ENCODE measurements at places on chromosomes 11 and 22.

DNA sequence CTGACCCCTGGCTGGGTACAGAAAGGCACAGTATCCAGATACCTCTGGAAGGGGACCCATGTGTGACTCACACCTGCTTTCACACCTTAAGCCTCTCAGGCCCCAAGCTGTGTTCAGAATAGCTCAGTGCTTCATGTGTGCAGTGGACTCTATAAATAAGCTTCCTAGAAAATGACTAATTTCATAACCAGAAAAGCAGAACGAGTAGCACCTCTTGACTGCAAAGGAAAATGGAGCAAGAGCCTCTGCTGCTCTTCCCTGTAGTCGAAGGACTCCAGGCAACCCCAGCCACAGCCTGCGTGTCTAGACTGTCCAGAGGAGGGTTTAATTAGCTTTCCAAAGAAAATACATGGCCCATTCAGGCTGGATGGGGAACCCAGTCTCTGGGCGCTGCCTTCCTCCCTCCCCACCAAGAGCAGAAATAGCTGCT is 23.1 kb downstream of the PTPN5 start:
- no peak for DNase-seq

DNA sequence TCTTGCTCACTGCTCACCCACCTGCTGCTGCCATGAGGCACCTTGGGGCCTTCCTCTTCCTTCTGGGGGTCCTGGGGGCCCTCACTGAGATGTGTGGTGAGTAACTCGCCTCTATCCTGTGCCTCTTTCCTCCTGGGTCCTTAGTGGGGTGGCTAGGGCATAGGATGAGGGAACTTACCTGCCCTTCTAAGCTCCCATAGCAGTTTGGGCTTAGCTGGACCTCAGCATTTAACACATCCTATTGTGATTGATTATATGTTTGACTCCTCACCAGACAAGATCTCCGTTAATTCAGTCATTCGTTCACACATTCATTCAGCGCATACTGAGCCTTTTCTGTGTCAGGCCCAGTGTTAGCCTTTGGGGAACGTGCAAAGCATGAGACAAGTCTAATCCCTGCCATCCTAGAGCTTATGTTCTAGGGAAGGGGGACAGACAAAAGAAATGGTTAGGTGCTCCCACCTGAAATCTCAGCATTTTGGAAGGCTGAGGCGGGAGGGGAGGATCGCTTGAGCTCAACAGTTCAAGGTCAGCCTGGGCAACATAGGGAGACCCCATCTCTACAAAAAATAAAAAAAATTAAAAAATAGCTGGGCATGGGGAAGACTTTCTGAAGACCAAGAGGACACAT is 441 bp downstream of the TCN2 start:
- DNase-seq, result no peak

- no peak for DNase-seq
Observed at GRCh38 chr22:47371263-47372090, 609.0 kb downstream of the TBC1D22A start.

GRCh38 chr11:9158898-9159391 is 67.5 kb upstream of the SCUBE2 start:
- no peak for DNase-seq

Measured in brain pericyte (primary cell).